Psoas muscle (tissue), 8 donors: ENCODE measurements at places on chromosomes 5 and 9.

GRCh38 chr9:3692606-3693005 is 166.8 kb upstream of the RFX3 start:
- no peak overlapping the region for H3K27ac ChIP-seq
- no peaks in the 10 kb centered on the region for H3K27me3 ChIP-seq
- H3K4me3 ChIP-seq, result no peak overlapping the region
- no peak for DNase-seq

- no peak overlapping the region for H3K4me3 ChIP-seq
- H3K27ac ChIP-seq, result no peak overlapping the region
- no peaks in the 10 kb centered on the region for H3K36me3 ChIP-seq
- no peaks in the 10 kb centered on the region for H3K27me3 ChIP-seq
These were observed 75.3 kb upstream of the PJA2 start for GRCh38 chr5:109485030-109485429.

- H3K27me3 ChIP-seq, result no peaks in the 10 kb centered on the region
- no peaks in the 10 kb centered on the region for H3K4me1 ChIP-seq
- H3K36me3 ChIP-seq, result no peaks in the 10 kb centered on the region
- DNase-seq, result no peak
These were observed 103.5 kb upstream of the C5orf63 start for GRCh38 chr5:127176769-127177168.

- no peak overlapping the region for H3K4me3 ChIP-seq
- H3K27ac ChIP-seq, result no peak overlapping the region
- no peaks in the 10 kb centered on the region for H3K27me3 ChIP-seq
- DNase-seq, result no peak
- H3K36me3 ChIP-seq, result no peaks in the 10 kb centered on the region
These were observed 82.6 kb upstream of the ZNF618 start for GRCh38 chr9:113793558-113793957.

- no peaks in the 10 kb centered on the region for H3K36me3 ChIP-seq
- H3K27ac ChIP-seq, result no peak overlapping the region
- H3K4me1 ChIP-seq, result no peaks in the 10 kb centered on the region
These were observed 71.8 kb downstream of the AK8 start for GRCh38 chr9:132806306-132806705.

DNA sequence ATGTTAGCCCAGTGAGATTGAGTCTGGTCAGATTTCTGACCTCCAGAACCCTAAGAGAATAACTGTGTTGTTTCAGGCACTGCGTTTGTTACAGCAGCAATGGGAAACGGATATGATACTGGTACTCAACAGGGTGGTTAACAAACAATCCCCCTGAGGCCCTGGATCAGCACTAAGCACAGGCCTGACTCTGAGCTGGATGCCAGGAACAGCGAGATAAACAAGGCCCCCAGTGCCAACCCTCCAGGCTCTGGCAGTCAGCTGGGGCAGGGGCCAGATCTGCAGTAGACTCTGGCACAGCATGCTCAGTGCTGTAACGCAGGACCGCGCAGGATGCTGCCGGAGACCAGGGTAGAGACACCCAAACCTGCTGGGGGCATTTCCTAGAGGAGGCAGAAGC is 22.1 kb downstream of the CPLX2 start:
- no peaks in the 10 kb centered on the region for H3K4me1 ChIP-seq
- DNase-seq, result no peak
- no peaks in the 10 kb centered on the region for H3K36me3 ChIP-seq
- H3K27ac ChIP-seq, result no peak overlapping the region
- H3K27me3 ChIP-seq, result no peaks in the 10 kb centered on the region

GRCh38 chr9:19379697-19380046 is 364 bp downstream of the RPS6 start:
- peaks cover 48% of the 10 kb centered on the region for H3K36me3 ChIP-seq
- peaks cover 14% of the 10 kb centered on the region for H3K4me1 ChIP-seq
- no peak for DNase-seq
- no peaks in the 10 kb centered on the region for H3K27me3 ChIP-seq

DNA sequence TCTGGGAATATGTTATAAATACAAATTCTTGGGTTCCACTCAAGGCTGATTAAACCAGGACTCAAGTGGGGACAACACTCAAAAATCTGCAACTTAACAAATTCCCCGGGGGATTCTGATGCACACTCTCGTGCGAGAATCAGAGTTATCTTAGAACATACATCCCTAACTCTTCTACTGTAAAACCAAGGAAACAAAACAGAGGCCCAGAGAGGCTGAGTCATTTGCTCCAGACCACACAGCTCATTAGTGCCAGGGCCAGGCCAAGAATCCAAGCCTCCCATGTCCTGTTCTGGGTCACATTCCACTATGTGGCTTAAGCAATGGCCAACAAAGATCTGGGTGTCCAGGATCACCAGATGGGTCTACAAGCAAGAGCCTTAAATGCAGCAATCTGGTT is 166.0 kb downstream of the ADAMTS12 start:
- no peak overlapping the region for H3K27ac ChIP-seq
- no peak for DNase-seq
- no peaks in the 10 kb centered on the region for H3K36me3 ChIP-seq
- H3K4me1 ChIP-seq, result no peaks in the 10 kb centered on the region
- no peak overlapping the region for H3K4me3 ChIP-seq

DNA sequence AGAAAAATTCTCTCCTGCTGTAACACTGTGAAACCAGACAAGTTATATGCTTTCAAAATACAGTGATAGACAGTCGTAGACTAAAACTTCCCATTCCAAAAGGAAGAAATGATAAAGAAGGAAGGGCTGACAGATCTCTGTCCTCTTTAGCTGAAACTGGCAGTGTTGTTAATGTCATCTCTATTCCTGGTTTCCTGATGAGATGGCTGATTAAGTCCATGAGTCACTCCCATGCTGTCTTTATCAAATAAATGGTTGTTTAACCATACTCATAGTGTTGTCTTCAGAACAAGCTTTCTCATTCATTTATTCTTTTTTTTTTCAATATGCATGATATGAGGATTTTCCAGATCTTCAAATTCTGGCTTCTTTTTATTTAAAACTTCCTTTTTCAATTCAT is 952.2 kb upstream of the WWC1 start:
- H3K36me3 ChIP-seq, result no peaks in the 10 kb centered on the region
- H3K4me3 ChIP-seq, result no peak overlapping the region

GRCh38 chr5:16453609-16454008 is 12.0 kb downstream of the ZNF622 start:
- peaks cover 24% of the 10 kb centered on the region for H3K36me3 ChIP-seq
- H3K4me1 ChIP-seq, result peaks cover 34% of the 10 kb centered on the region
- no peaks in the 10 kb centered on the region for H3K27me3 ChIP-seq

GRCh38 chr5:101535626-101536025 is 632.5 kb upstream of the ST8SIA4 start:
- no peak for DNase-seq
- no peaks in the 10 kb centered on the region for H3K4me1 ChIP-seq
- H3K36me3 ChIP-seq, result no peaks in the 10 kb centered on the region
- H3K4me3 ChIP-seq, result no peak overlapping the region

- no peak for DNase-seq
- no peaks in the 10 kb centered on the region for H3K4me1 ChIP-seq
- no peak overlapping the region for H3K4me3 ChIP-seq
- H3K27ac ChIP-seq, result no peak overlapping the region
These were observed 125.2 kb downstream of the GPBP1 start for GRCh38 chr5:57298985-57299491.

GRCh38 chr5:83802686-83803085 is 82.0 kb upstream of the HAPLN1 start:
- no peak overlapping the region for H3K27ac ChIP-seq
- no peaks in the 10 kb centered on the region for H3K36me3 ChIP-seq
- H3K4me1 ChIP-seq, result no peaks in the 10 kb centered on the region
- H3K4me3 ChIP-seq, result no peak overlapping the region
- DNase-seq, result no peak

- no peaks in the 10 kb centered on the region for H3K36me3 ChIP-seq
- no peak within 1 kb of the TSS for H3K27ac ChIP-seq
- peaks cover 57% of the 10 kb centered on the region for H3K27me3 ChIP-seq
- H3K4me3 ChIP-seq, result peak within 1 kb of the TSS; percentile 57
These were observed at the start of gene CXCL14 for GRCh38 chr5:135578685-135579341. Gene CXCL14 (minus strand): TSS chr5:135578991. CDS start chr5:135578778, 213 bp downstream.

DNA sequence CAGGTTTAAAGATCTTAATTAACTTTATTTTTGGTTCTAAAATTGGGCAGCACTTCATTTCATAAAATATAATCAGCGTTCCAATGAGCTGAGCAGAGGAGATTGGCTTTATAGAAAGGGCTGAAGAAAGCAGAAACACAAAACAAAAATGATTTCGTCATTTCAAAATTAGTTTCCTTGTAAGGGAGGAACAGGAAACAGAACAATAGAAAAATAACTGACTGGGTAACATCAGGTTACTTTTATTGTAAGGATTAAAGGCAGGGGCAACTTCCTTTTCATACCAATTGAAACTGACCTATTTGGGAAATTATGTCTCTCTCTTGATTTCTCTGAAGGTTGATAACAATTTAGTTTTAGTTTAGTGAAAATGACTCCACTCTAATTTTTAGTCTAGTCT is 157.1 kb downstream of the ATP10B start:
- no peaks in the 10 kb centered on the region for H3K36me3 ChIP-seq
- H3K27ac ChIP-seq, result no peak overlapping the region
- DNase-seq, result no peak
- no peaks in the 10 kb centered on the region for H3K4me1 ChIP-seq
- no peak overlapping the region for H3K4me3 ChIP-seq

DNA sequence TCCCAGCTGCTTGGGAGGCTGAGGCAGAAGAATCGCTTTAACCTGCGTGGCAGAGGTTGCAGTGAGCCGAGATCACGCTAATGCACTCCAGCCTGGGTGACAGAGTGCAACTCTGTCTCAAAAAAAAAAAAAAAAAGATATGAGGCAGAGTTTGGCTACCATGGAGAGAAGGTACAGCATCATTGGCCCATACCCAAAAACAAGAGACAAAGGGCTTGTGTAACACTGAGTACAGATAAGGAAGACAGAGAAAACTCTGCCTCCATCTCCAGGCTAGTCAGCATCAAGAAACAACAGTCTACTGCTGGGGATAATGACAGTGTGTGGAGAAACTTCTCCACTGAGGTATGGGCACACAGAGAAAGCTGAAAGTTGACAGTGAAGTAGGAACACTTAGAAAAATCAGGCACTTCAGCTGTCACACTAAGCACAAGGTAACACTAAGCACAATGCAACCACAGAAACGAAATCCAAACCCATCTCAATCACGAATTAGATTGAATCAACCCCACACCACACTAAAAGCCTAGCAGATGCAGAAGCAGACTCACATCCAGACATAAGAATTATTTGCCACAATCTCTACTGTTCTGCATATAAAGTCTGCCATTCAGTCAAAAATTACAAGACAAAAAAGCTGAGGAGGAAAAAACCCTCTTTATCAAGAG is 10.5 kb downstream of the PJA2 start:
- DNase-seq, result no peak
- H3K4me3 ChIP-seq, result no peak overlapping the region
- no peak overlapping the region for H3K27ac ChIP-seq
- no peaks in the 10 kb centered on the region for H3K36me3 ChIP-seq

- no peaks in the 10 kb centered on the region for H3K27me3 ChIP-seq
- peaks cover 25% of the 10 kb centered on the region for H3K4me1 ChIP-seq
- DNase-seq, result no peak
- H3K27ac ChIP-seq, result peak overlapping the region; percentile 93
- no peaks in the 10 kb centered on the region for H3K36me3 ChIP-seq
- peak overlapping the region; percentile 76 for H3K4me3 ChIP-seq
These were observed 727 bp downstream of the TRIM7 start for GRCh38 chr5:181204113-181204825.

DNA sequence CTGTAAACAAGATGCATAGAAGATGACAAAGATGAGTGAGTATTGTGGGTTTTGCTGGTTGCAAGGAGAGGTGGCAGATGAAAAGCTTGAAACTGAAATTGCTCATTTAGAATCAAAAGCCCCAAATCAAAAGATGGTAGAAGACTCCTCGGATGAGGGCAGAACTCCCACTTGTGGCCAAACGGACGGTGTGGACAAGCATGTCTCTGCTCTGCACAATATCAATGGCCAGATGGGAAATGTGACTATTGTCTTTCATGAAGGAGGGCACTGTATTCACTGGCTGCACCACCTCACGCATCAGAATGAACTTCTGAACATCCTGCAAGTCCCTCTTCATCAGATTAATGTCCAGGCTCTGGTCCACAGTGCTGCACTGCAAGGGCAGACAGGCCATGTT is 541.7 kb downstream of the MTRR start:
- H3K27me3 ChIP-seq, result no peaks in the 10 kb centered on the region
- DNase-seq, result no peak
- no peak overlapping the region for H3K4me3 ChIP-seq
- H3K4me1 ChIP-seq, result no peaks in the 10 kb centered on the region

DNA sequence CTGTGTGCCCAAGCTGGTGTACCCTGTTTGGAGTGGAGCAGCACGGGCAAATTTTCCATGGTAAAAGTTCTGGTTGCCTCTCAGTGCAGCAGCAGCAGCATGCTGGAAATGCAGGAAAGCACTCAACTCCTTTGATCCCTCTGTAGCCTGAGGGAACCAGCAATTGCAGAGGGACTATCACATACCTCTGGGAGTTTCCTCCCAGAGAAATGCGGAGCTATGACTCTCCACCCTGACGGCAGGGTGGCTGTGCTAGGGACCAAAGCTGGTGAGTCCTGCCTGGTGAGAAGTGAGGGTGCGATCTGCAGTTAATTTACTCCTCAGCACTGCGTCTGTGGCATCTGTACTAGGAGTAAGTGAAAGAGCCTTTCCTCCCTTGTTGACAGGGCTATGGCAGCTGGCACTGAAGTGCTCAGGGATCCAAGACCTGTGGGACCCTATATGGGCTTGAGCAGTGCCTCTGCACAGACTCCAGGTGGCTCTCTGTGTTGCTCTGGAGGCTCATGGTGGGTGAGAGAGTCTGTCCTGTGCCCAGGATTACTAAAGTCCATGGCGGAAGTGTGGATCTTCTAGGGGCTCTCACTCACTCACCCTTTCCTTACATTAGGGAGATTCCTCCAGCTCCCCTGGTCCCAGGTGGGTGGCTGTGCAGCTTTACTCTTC is 601.2 kb upstream of the TYRP1 start:
- no peak for DNase-seq
- H3K36me3 ChIP-seq, result no peaks in the 10 kb centered on the region
- no peak overlapping the region for H3K27ac ChIP-seq
- H3K4me1 ChIP-seq, result no peaks in the 10 kb centered on the region

GRCh38 chr5:1294835-1295649 is at the start of gene TERT:
Gene TERT (minus strand): TSS chr5:1295068. CDS start chr5:1294989, 79 bp downstream.
- H3K27ac ChIP-seq, result no peak within 1 kb of the TSS
- H3K27me3 ChIP-seq, result peaks cover 29% of the 10 kb centered on the region
- H3K4me3 ChIP-seq, result no peak within 1 kb of the TSS
- DNase-seq, result no peak

GRCh38 chr9:133897675-133898074 is 94.4 kb downstream of the VAV2 start:
- no peaks in the 10 kb centered on the region for H3K27me3 ChIP-seq
- no peaks in the 10 kb centered on the region for H3K36me3 ChIP-seq
- H3K27ac ChIP-seq, result no peak overlapping the region
- no peaks in the 10 kb centered on the region for H3K4me1 ChIP-seq
- no peak for DNase-seq

- DNase-seq, result no peak
- H3K27ac ChIP-seq, result no peak overlapping the region
- no peaks in the 10 kb centered on the region for H3K4me1 ChIP-seq
- no peaks in the 10 kb centered on the region for H3K27me3 ChIP-seq
These were observed 30.3 kb upstream of the GRXCR2 start for GRCh38 chr5:145903113-145903512.
